DMS153 (cell line): ENCODE measurements at places on chromosomes 6 and 20.
A peak's percentile ranks its signal among the peaks of the same experiment; 100 is the strongest.

GRCh38 chr20:37390503-37390890 is 44.6 kb downstream of the SRC start:
- DNase-seq, result no peak

DNA sequence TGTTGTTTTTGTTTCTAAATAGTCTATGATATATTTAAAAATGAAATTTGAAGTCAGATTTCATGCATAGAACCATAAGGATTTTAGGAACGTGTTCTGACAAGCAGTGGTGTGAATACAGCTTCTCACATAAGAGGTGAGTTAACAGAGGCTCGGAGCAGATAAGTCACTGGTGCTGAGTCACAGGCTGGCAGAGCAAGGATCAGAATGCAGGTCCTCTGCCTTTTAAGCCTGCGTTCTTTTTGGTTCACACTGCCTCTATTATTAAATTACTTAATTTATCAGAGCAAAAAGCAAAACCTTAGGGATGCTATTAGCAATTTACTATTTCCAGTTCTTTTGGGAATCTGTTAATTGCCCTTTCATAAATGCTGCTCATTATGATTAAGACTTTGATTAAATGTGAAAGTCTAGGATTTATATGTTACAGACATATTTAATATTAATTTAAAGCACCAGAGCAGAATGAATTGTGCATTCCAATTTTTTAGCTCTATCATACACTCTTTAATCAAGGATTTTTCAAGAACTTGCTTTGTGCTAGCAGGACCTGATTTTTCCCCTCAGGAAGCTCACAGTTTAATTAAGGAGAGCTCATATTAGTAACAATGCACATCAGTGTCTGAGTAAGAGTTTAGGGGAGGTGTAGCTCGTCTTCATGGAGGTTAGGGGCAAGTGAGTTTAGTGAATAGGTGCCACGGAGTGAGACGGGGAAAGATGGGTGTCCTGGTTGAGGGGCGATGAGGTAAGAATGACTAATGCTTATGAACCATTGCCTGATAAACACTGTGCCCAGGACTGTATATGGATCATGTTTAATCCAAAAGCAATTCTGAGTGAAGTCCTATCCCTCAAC is 212.7 kb upstream of the AGPAT4 start:
- DNase-seq, result no peak

GRCh38 chr6:1630771-1631217 is 21.1 kb downstream of the FOXC1 start:
- no peak for DNase-seq

DNA sequence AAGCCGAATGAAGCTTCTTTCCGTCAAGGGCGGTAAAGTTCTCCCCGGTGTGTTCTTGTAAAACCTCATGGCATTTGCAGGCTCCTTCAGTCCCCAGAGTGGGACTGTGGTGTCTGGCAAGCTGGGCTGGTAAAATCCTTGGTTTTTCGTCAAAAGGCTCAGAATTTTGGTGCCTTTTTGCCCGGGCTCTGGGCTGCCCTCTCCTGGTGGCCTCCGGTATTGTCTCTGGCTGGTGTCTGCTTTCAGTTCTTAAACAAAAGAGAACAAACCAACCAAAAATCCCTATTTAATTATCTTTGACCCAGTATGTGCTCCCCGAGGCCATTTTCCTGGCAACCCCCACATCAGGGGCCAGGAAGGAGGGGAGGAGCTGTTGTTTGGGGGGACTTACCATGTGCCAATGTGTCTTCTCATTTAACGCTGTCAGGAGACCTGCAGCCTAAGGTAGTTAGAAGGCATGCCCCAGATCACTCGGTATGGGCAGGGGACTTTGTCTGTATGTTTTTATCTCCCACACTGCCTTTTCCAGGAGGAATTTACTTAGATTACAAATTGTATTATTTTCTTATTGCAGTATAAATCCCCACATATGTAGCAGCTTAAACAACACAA is 11.1 kb downstream of the CDH4 start:
- no peak for DNase-seq

GRCh38 chr6:139448998-139449610 is 74.7 kb upstream of the CITED2 start:
- DNase-seq, result no peak

GRCh38 chr6:24775520-24776058 is 852 bp downstream of the GMNN start:
- DNase-seq, result no peak

DNA sequence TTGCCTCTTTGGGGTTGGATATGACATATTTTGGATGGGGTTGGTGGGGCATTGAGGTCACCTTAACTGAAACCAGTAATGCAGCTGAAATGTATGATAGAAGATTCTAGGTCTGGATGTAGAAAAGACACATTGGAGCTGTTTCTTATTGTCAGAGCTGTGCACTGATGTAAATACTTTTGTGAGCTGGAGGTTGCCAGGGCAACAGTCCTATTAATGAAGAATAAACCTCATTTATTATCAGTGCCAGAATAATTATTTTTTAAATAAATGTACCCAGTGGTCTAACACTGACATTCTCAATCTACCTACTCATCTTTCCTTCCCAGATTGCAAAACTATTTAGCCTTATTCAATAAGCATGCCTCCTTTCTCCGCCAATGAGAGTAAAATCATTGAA is 57.0 kb downstream of the CAP2 start:
- no peak for DNase-seq

DNA sequence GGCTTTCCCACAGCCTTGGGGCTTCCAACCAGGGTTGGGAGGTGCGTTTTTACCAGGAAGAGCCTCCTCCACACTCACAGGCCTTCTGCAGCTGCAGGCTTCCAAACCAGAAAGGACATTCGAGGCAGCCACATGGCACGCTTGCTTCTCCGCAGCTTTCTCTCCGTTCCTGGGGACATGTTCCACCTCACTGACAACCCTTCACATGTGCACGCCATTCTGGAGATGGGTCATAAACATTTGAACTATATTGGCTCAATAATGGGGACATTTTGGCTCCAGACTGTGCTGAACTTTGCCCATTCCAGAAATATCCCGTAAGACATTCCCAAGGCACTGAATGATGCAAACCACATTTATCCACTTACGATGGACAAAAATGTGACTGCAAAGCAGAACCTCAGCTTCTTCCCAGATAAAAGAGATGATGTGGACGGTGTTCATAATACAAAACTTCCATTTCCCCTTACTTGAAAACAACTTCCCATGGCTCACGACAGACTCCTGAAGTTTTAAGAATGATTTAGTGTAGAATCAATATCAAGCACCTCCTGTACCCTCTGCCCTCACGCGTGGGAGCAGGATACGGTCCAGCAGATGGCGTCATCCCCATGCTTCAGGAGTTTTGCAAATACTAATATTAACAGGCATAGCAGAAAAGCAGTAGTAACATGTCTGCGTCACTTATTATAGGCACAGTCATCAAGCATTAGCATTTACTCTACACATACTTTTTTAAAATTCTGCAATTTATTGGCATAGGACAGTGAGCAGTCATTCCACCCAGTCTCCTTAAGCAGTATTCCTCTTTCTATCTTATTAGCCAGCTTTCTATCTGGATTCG is 25.4 kb upstream of the FOXF2 start:
- no peak for DNase-seq

DNA sequence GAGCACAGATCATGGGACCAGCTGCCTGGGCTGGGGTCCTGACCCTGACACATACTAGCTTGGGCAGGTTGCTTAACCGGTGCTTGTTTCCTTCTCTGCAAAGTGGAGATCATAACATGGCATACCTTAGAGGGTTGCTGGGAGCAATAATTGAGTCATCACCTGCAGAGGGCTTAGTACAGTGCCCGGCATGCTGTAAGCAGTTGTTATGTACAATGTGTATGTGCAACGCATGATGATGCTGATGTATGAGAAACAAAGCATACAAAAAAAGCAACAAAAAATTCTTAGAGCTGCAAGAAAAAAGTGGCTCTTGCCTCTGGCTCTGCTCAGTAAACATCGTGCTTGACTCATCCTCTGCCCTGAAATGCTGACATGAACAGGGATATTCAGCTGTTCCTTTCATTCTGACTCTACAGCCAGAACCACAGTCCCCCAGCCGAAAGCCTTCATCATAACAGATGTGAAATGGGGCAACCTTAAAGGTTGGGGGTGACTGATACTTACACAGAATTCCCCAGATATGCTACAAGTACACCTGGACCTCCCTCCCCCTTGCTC is 91.7 kb downstream of the CLIC5 start:
- no peak for DNase-seq

- DNase-seq, result no peak
Observed at GRCh38 chr6:73901986-73902385, 206.0 kb downstream of the CD109 start.

DNA sequence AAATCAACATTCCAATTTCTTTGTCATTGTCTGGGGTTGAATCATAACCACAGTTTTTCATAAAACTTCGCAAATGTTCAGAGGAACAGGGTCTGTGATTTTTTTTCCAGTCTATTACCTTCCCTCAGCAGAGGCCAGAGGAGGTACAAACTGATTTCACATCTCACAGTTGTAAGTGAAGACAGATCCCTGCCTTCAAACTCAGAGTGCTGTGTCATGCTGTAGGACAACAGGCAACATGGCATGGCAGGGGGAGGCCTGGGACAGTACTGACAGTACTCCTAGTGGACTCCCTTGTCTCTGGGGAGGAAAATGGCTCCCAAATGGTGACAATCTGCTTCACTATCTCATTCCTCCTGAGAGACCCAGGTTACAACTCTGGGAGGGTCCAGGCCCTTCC is 308.6 kb downstream of the CDC5L start:
- no peak for DNase-seq

DNA sequence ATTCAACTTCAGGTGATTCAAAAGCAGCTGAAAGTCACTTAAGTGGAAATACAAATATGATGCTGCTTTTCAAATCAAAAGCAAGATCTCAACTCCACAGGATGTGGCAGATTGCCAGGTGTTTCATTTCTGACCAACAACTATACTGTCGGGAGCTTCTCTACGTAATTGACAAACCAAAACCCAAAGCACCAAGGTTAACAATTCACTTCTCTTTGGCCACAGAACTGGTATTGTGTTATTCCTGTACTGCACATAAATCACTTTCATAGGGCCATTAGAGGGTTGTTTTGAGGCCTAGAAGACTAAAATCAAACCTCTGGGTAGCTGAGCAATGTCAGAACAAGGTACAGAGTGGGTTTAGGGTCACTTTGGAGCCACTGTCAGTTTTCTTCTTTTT is 169.7 kb downstream of the HAO1 start:
- peak; percentile 99 for DNase-seq

GRCh38 chr20:561437-562231 is 18.0 kb upstream of the CSNK2A1 start:
- no peak for DNase-seq

DNA sequence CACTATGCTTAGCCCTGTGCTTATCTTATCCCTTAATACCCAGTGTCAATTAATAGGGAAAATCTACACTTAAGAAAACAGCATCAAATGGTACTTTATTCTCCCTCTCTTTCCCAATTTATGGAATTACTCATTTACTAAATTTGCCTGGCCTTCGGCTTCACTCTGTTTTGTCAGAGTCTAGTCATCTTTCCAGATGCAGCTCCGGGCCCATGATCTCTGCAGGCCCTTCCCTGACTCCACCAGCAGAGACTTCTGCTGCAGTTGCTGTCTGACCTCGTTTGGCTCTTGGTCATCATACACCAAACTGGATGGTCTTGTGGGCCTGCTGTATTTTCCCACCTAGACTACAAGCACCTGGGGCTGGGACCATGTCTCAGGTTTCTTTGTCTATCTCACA is 27.4 kb downstream of the MRS2 start:
- no peak for DNase-seq

DNA sequence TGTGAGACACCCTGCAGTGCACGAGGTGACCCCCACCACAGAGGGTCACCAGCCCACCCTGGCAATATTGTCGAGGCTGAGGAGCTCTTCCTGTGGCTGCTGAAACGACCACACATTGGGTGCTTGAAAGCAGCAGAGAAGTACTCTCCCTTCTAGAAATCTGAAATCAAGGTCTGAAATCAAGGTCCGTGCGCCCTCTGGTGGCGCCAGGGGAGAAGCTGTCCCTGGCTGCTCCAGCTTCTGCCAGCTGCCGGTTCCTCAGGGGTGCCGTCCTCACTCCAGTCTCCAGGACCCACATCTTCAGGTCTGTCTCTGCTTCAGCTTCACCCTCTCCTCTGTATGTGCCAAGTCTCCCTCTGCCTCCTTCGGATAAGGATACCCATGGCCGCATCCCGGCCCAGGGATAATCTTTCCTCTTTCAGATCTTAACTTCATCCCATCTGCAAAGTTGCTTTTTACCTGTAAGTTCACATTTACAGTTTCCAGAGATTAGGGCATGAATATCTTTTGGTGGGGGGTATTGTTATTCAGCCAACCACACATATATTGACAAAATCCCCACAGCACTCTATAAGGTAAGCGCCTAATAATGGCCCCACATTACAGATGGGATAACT is 108.3 kb upstream of the PHACTR3 start:
- DNase-seq, result peak; percentile 2
